ENCODE measurements at places on chromosomes 11 and 22. TPM values are rescaled to one million over a fixed set of nuclear protein-coding genes. Genes with fewer than 3 reads are reported as not detected.

TST gene
- total RNA-seq: 83.5 TPM

NEU3 gene
- total RNA-seq: 7.0 TPM

FAT3 gene
- total RNA-seq: under 0.01 TPM

LTBP3 gene
- 15.2 TPM for total RNA-seq

DDI1 gene
- total RNA-seq: not detected

DGCR6 gene
- 2.4 TPM for total RNA-seq

ELFN2 gene
- under 0.01 TPM for total RNA-seq

UBQLNL gene
- not detected for total RNA-seq

CWF19L2 gene
- 15.5 TPM for total RNA-seq

GGTLC2 gene
- total RNA-seq: not detected

PRAME gene
- total RNA-seq: not detected

SLCO2B1 gene
- not detected for total RNA-seq

ADAMTS8 gene
- not detected for total RNA-seq

CDC45 gene
- 55.8 TPM for total RNA-seq

ANO5 gene
- total RNA-seq: 6.2 TPM

KRTAP5-10 gene
- not detected for total RNA-seq

All from epithelial cell of umbilical artery (primary cell).